ENCODE measurements at places on chromosomes 7 and 10. TPM values are rescaled to one million over a fixed set of nuclear protein-coding genes. Genes with fewer than 3 reads are reported as not detected.

DNA sequence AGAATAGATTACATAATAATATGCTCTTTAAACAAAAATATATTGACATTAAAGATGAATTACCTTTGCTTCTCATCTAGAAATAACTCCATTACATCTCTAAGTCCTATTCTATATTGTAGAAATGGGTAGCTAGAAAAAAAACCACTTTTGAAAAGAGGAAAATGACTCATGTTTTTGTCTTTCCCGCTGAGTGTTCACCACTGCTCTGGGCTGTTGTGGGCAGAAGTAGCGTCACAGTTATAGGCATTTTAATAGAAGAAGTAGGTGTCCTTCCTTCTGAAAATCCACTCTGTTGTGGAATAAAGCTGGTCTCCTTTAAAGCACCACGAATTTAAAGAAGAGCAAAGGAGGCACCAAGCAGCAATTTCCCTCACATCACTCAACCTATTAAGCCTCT is 117.6 kb upstream of the NFE2L3 start:
- DNase-seq, result no peak

DNA sequence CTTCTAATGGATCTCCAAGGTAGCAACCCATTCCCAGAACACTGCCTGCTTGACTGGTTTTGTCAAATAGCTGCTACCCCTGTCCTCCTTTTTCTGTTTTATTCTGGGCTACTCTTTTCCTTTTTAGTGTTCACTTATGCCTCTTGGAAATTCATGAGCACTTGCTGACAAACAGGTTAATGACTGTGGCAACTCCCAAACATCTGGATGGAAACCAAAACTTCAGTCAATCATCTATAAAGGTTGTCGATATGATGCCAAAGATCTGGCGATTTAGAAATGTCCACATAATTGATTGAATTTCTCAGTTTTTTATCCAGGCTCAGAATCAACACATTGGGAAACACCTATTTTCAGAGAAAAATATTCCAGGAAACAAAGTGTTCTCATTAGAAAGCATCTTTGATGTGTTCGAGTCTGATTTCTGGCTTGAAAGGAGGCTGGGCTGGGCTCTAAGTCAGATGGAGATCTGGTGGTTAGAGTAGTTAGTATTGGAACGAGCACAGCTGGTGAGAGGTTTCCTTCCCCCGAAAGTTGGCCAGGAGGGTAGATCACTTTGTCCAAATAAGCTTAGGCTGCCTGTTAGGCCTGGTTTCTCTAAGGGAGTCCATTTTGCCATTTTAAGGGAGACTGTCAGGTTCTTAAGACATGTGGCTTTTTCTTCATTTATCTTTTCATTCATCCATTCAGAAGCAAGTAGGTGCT is 17.8 kb downstream of the PAX2 start:
- DNase-seq, result no peak

DNA sequence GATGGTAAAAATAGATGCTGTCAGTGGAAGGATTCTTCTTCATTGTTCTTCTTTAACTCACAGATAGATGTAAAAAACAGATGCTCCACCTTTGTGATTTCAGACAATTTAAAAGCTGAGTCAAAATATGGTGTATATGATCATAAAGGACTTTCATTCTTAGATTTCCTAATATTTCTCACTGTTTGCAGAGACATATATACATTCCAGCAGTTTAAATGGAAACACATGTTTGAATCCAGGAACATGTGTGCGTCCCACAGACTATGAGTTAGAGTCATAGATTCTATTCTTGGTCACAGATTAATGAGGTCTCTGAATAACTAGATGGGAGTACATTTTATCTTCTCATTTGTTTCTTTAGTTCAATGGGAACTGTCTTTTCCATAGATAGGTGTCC is 109.6 kb downstream of the BICC1 start:
- no peak for DNase-seq

DNA sequence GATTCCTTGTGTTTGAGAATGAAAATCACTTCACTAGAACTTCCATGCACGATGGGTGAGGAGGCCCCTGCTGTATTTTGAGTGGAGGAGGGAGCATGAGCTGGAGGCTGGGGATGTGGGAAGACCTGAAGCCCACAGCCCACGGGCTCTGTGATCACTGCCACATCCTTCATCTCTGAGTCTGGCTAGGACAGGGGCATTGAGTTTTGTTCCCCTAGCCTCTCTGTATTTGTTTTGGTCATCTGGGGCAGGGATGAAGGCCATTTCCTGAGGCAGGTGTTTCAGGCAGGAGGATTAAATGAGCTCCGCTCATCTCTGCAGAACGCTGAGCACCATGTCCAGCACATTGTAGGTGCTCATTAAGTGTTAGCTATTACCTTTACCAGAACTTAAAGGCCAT is 293.6 kb downstream of the GLRX3 start:
- no peak for DNase-seq

- no peak for DNase-seq
Observed at GRCh38 chr7:105017657-105018365, 3.8 kb downstream of the KMT2E start.

- DNase-seq, result no peak
Observed at GRCh38 chr7:155576900-155577508, 30.6 kb upstream of the CNPY1 start.

- no peak for DNase-seq
Observed at GRCh38 chr10:112802411-112803022, 147.5 kb upstream of the TCF7L2 start.

The HTRA1 gene
- 402 TPM for total RNA-seq

The MYH16 gene
- total RNA-seq, result not detected

All from omental fat pad (tissue), 4 donors.